ENCODE measurements at places on chromosomes 16 and 17. TPM values are rescaled to one million over a fixed set of nuclear protein-coding genes. Genes with fewer than 3 reads are reported as not detected.

The KRT12 gene
- not detected for total RNA-seq

The SLX4 gene
- 13.8 TPM for total RNA-seq

GRCh38 chr17:61551255-61551742, 39.7 kb downstream of the NACA2 start:
- DNase-seq, result no peak
- no peak overlapping the region for H3K27ac ChIP-seq
- H3K36me3 ChIP-seq, result no peaks in the 10 kb centered on the region
- H3K27me3 ChIP-seq, result peaks cover 40% of the 10 kb centered on the region
- no peak overlapping the region for H3K4me3 ChIP-seq
- H3K4me1 ChIP-seq, result no peaks in the 10 kb centered on the region

DNA sequence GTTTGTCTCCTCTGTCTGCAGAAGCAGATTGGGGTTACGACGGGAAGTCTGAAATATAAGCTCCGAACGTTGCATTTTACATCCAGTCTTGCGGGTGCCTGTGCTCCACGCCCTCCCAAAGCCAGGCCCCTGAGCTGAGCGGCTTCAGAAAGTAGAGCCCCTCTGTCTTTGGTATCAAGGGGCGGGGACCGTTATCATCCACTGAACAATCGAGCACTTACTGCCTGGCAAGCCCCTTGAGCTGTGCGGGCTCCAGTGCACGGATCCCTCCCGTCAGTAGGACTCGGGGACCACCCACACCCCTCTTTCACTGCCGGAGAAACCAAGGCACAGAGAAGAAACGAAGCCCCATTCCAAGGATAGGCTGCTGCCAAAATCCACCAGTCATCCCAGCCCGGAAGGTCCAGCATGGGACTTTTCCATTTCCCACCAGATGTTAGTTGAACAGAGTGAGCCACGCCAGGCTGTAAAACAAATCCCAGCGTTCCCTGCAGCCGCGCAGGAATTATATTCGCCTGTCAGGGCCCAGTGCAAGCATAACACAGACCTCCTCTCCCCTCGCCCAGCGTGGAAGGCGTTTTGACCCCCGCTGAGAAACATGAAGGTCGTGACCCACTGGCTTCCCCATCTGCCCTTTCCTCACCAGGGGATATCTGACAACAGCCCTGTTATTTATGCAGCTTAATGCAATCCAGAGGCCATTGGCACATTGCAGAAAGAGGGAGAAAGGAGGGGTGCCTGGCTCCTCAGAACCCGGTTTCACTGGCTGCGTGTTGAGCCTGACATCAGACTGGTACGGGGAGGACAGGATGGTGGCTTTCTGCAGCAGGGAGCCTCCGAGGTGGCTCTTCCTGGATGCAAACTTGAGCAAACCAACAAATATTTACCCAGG, 212.2 kb upstream of the FOXF1 start:
- no peaks in the 10 kb centered on the region for H3K4me1 ChIP-seq
- no peak overlapping the region for H3K27ac ChIP-seq
- no peak for DNase-seq

- H3K36me3 ChIP-seq, result peaks cover 28% of the 10 kb centered on the region
- H3K4me3 ChIP-seq, result peak overlapping the region; percentile 99
These were observed 491 bp downstream of the POLR2C start for GRCh38 chr16:57462978-57463362.

DNA sequence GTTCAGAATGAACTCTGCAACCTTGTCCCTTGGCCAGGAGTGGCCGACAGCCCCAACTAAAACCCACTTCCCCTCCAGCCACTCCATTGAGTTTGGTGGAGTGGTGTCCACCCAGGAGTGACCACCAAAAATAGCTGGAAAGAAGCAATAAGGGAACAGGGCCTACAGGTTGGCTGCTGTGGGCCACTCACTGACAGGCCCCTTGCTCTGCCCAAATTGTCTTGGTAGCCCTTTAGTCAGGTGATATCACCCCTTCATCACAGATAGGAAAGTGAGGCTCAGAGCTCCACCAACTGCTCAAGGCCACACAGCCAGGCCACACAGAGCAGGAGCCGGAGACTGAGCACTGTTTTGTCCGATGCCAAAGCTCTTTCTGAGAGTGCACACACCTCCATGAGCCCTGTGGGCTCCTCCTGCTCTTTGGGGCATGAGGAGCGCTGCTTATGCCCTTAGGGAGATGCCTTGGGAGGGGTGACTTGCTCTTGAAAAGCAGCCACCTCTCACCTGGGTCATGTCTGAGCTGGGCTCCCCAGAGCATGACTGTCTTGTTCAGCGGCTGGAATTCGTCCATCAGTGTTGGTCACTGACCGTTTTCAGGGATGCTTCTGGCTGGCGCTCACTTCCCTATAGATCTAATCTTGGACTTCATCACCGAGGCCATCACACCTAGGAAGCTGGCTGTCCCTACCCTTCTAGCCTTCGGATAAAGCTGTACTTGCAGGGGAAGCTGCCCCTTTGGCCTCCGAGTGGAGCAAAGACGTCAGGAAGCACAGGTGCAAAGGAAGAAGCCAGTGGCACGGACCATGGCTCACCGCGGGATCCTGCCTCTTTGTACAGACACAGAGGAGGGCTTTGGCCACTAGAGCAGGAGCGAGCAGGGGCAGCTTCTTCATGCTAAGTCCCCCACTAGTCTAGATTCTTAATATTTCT, 186.0 kb upstream of the ZNF469 start:
- H3K4me1 ChIP-seq, result peaks cover 2% of the 10 kb centered on the region
- no peak overlapping the region for H3K4me3 ChIP-seq
- H3K36me3 ChIP-seq, result no peaks in the 10 kb centered on the region
- H3K27ac ChIP-seq, result no peak overlapping the region
- DNase-seq, result no peak

GRCh38 chr16:761625-762513, 1.3 kb downstream of the MSLN start:
- no peak overlapping the region for H3K27ac ChIP-seq
- H3K4me3 ChIP-seq, result no peak overlapping the region
- no peak for DNase-seq
- no peaks in the 10 kb centered on the region for H3K36me3 ChIP-seq
- H3K27me3 ChIP-seq, result no peaks in the 10 kb centered on the region
- no peaks in the 10 kb centered on the region for H3K4me1 ChIP-seq

DNA sequence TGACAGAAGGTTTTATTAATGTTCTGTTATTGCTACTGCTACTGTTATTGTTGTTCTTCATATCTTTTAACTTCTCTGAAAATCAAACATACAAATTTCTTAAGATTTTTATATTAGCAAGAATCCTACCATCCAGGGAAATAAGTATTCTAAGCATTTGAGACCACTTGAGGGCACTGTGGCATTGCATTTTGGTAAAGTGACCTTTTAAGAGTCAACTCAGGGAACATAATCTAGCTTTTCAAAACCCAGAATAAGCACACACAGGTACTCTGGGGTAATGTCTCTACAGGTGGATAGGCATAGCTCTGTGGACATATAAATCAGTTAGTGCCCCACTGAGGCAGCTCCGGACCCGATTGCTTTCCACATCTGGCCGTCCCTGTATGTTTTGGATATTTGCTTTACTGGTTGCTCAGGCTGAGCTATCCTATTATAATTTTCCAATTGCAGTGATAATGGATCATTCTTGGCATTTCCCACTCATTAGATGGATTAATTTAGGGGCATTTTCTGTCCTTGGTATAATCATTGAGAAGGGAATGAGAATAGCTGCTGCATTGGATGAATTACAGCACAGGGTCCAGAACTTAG, 1425.1 kb upstream of the CDH8 start:
- H3K27me3 ChIP-seq, result no peaks in the 10 kb centered on the region
- no peak for DNase-seq
- H3K27ac ChIP-seq, result no peak overlapping the region
- no peak overlapping the region for H3K4me3 ChIP-seq

- no peak overlapping the region for H3K27ac ChIP-seq
- no peaks in the 10 kb centered on the region for H3K27me3 ChIP-seq
- no peaks in the 10 kb centered on the region for H3K4me1 ChIP-seq
- no peaks in the 10 kb centered on the region for H3K36me3 ChIP-seq
- no peak for DNase-seq
These were observed 715.9 kb upstream of the RBFOX1 start for GRCh38 chr16:6616746-6617145.

GRCh38 chr17:38674014-38674748, 576 bp downstream of the EPOP start:
- no peak overlapping the region for H3K27ac ChIP-seq
- peak overlapping the region; percentile 55 for H3K4me3 ChIP-seq
- no peaks in the 10 kb centered on the region for H3K36me3 ChIP-seq
- no peak for DNase-seq
- H3K27me3 ChIP-seq, result peaks cover 35% of the 10 kb centered on the region
- H3K4me1 ChIP-seq, result peaks cover 43% of the 10 kb centered on the region

DNA sequence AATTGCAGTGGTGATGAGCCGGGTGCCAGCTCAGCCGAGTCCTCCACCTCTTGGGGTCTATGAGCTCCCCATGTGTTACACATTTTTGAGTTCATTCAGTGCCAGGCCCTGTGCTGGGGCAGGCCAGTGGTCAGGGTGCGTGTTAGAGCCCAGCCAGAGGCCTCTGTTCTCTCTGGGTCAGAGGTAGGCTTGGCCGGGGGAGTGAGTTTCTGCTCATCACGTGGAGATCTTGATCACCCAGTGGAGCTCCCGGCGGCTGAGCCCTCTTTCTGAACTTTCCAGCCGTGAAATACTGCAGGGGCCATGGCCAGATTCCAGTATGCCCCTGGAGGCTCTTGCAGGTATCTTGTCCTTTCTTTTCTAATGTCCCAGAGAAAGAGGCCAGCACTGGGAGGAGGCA, 93.0 kb downstream of the RAP1GAP2 start:
- DNase-seq, result no peak
- H3K4me3 ChIP-seq, result no peak overlapping the region
- no peaks in the 10 kb centered on the region for H3K4me1 ChIP-seq
- no peaks in the 10 kb centered on the region for H3K36me3 ChIP-seq

All from activated CD4-positive, alpha-beta T cell treated with anti-CD3 and anti-CD28 coated beads, Interleukin-2, amount 10 ng/mL, durations not matched to agents 7 days and 5 days (primary cell).